ENCODE measurements at places on chromosomes 5 and 9.

DNA sequence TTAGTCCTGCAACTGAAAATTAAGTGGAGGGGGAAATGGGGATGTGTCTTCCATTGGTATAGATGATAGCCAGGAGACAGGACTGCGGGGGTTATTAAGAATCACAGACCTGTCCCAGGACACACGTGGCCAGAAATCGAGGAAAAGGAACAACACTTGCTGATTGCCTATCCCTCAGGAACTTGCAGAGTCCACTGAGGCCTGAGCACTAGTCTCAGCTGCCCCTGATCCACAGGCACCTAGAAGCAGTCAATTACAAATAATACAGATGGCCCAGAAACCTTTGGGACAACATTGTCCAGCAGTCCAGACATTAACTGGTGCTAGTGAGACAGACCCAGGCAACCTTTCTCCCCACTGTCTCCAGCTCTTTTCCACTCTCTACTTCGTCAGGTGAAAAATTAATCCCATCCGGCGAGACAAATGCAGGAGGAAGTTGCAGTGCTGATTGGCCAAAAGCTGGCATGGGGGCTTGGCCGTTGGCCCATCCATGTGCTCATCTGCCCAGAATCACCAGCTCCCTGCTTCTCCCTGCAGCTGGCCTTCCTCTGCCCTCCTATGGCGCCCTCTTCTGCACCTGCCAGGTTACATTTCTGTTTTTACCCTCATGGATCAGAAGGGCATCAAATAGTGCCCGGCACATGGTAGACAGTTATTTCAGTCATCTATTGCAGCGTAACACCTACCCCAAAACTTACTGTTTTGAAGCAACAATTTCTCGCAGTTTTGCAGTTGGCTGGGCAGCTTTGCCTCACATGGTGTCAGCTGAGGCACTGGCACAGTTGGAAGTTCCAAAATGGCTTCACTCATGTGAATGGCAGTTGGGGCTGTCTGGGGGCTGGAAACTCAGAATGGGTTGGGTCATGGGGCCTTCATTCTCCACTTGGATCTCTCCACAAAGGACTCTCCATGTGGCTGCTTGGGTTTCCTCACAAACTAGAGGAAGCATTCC, 3.6 kb upstream of the B4GALT1 start:
- no peak for DNase-seq

DNA sequence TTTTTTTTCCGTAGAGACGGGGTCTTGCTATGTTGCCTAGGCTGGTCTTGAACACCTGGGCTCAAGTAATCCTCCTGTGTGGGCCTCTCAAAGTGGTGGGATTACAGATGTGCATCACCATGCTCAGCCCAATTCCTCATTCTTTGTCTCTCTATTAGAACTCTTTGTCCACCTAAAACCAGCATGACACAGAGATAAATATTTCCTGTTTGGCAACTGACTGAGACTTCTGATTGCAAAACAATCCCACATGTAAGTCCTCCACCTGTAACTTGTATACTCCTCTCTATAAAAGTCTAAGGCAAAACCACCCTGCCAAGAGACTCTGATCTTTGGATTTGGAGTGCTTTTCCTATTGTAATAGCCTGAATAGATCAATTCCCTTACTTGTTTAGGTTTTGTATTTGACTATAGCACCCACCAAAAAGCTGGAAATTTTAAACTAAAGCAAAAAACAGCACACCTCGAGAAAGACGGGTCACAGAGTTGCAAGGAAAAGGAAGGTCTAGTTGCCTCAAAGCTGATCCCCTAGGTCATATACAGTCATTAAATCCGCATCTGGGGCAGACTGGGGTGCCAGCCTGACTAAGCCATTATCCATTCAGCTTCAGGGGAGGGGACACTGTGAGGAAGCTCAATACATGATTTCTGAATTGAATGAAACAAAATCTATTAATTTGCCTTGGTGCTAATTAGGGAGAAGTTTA, 13.5 kb upstream of the KIF27 start:
- no peak for DNase-seq

GRCh38 chr9:112880650-112881049, 10.0 kb downstream of the SLC46A2 start:
- DNase-seq: no peak

GRCh38 chr5:74199436-74200210, 440.9 kb downstream of the ENC1 start:
- DNase-seq: no peak

- no peak for DNase-seq
These were observed 428.1 kb downstream of the ARHGEF28 start for GRCh38 chr5:74054139-74054538.

DNA sequence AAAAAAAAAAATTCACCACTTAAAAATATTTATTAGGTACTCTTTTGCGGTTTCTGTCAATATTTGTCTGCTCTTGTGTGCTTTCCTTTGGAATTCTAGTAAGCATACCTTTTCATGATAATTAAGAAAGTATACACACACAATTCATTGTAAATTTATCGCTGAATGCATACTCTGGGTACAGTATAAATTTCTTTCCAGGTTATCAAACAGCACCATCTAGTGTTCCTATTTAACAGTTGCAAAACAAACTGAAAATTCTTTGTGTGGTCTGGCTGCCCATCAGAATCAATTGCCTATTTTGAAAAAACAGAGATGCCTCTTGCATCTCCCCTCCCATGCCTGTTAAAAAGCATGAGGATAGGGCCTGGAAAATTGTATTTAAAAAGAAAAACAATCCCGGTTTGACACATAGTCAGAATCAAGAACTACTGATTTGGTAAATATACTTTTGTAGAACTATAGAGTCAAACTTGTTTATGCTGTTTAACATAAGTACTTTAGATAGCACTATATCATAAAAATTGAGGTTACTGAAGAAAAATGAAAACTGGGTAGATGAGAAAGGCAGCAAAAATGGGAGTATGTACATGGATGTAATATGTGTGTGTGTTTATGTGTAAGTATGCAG, 16.2 kb downstream of the PGGT1B start:
- DNase-seq: no peak

DNA sequence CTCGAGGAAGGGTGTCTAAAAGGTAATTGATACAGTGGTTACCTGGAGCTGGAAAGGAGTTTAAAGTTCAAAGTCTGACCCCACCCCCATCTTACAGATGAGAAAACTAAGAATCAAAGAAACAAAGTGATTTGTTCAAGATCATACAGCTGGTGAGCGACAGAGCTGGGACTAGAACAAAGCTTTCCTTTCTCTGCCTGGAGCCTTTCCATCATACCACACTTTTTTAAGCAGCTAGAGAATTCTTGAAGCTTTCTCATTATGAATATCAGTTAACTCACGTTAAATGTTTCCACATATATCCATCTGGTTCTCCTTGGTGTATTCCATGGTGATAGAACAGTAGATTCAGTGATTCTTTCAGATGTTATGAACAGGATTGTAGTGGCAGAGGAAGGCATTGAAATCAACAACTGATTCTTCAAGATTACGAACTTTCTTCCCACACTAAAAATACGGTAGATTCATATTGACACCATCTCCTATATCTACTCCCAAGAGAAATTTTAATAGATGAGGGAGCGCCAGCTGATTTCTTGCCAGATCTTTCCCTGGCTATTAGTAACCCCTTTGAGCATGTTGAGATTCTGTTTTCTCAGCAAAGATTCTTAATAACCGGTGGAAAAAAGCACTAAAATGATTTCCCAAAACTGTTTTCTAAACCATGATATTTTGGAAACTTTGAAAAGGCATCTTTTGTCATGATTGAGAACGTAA, 233.7 kb downstream of the ADAMTSL1 start:
- DNase-seq: no peak

DNA sequence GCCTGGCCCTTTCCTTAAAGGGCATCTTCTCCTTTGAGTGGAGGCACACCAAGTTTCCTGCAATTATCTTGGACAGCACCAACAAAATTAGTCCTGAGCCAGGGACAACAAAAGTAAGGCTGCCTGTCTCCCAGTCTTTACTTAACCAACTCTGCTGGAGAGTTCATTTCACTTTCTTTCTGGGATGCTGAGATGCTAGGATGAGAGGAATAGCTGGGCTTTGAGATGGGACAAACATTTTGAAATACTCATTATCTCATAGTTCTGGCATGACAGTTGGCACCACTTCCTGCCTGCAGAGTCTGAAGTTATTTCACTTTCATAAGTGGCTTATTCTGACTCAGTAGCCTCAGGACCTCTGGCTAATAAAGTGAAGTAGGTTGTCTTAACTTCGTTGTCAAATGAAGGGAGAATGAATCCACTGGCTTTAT, 157.0 kb downstream of the C9orf152 start:
- DNase-seq: no peak

DNA sequence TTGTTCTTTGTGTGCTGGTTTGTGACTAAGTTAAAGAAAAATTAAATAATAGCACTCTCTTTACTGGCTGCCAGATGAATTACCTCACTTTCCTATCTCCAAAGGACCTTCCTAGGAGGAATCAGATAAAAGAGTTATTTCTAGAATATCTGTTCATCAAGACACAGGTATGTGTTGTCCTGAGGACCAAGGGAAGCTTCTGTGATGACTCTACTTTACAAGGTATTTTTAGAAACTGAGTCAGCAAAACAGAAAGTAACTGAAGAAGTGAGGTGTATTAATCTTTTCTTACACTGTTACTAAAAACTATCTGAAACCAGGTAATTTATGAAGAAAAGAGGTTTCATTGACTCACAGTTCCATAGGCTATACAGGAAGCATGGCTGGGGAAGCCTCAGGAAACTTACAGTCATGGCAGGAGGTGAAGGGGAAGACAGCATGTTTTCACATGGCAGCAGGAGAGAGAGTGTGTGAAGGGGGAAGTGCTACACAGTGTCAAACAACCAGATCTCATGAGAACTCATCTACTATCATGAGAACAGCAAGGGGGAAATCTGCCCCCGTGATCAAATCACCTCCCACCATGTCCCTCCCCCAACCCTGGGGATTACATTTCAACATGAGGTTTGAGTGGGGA, 189.2 kb upstream of the DMAC1 start:
- DNase-seq: no peak

DNA sequence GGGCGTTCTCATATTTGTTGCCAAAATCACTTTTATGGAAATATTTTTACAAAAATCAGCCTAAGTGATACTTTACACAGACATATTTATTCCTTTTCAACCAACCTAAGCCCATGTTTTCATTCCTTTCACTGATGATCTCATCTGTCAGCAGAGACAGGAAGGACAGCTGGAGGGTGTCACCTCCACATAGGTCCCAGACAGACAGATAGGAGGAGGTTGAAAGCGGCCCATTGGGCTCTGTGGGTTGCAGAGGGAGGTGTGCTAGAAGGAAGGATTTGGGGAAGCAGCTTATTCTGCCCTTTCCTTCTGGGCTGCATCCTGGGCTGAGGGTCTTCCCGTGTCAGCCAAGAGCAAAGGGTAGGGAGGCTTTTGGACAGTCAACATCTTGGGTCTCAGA, 26.0 kb upstream of the SEMA4D start:
- no peak for DNase-seq

GRCh38 chr9:37301042-37301853, 121.2 kb upstream of the GRHPR start:
- no peak for DNase-seq

DNA sequence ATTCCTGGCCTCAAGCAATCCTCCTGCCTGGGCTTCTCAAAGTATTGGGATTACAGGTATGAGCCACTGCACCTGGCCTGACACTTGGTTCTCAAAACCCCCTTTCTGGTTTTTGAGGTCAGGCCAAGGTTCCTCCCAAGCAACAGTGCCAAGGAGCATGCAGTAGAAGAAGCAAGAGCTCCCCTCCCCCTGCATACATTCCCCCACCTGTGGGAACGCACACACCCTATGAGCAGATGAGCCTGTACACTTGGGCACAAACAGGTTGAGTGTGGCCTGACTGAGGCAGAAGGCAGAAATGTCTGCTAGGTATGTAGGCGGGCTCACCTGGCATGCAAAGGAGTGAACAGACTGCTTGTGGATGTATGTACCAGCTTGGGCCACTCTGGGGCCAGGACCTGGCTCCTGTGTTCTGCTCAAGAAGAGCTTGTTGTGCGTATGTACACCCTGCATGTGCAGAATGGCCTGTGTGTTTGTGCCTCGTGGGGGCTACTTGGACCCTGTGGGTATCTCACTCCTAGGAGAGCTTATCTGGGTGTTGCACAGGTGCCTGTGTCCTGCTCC, 1.7 kb downstream of the GPRIN1 start:
- no peak for DNase-seq

GRCh38 chr9:35112257-35113020, 3.2 kb downstream of the ATOSB start:
- DNase-seq: no peak

Measured in SIG-M5 (cell line).